ENCODE measurements at places on chromosomes 2 and 18.

DNA sequence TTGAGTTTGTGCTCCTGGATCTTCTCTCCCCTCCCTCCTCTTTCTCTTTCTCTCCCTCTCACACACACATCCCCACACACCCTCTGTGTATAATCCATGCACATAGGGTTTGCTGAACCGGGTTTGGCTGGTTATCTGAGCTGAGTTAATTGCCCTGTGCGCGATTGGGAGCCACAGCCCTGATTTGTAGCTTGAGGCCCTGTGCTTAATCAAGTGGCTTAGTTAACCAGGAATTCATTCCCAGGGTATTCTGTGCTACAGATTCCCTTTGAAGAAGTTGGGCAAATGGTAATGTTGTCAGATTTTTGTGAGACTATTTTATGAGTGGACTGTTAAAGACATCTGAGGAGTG lies 6.2 kb downstream of the PARD3B start:
- DNase-seq = no peak

GRCh38 chr2:12094134-12094533 lies 347.7 kb downstream of the LPIN1 start:
- no peak for DNase-seq

DNA sequence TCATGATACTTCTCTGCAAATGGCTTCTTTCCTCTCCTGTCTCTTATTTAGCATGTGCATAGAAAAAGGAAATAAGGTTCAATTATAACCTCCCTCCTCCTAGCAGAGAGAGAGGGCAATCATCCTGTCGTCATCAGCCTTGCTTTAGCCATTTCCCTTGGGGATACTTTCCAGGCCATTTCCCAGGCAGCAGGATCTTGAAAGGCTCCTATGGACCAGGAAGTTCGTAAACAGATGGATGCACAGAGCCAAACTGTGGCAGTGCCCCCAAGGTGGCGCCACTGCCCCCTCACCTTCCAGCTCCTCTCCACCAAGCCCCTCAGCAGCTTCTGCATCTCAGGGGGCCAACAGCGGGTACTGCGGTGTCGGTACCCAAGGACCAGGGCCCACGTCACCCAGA lies 157.4 kb downstream of the DTNA start:
- no peak for DNase-seq

DNA sequence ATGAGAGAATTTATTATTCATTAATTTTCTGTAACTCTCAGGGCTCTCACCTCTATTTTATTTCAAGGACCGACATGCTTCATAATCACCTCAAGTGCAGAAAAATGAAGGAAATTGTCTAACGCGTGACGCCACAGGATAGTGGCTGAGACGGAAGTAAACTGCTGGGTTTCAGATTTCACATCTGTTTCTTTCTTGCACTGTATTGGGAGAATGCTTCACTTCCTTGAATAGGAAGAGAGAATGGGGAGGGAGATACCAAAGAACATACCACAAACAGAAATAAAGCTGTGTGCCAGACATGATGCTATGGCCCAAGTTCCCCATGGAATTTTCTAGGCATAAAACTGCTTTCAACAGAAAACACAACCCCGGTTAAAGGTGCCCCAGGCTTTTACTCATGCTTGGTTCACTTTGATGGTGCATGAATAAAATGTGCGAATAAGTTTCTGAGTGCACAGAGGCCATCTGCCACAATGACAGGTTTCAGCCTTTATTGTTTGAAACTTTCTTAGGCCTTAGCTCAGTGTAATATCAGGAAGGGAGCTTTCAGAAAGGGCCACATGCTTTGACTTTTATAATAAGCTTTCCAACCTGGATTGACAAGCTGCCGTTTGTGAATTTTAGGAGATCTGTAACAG lies 1116.4 kb downstream of the SOCS6 start:
- DNase-seq = no peak

DNA sequence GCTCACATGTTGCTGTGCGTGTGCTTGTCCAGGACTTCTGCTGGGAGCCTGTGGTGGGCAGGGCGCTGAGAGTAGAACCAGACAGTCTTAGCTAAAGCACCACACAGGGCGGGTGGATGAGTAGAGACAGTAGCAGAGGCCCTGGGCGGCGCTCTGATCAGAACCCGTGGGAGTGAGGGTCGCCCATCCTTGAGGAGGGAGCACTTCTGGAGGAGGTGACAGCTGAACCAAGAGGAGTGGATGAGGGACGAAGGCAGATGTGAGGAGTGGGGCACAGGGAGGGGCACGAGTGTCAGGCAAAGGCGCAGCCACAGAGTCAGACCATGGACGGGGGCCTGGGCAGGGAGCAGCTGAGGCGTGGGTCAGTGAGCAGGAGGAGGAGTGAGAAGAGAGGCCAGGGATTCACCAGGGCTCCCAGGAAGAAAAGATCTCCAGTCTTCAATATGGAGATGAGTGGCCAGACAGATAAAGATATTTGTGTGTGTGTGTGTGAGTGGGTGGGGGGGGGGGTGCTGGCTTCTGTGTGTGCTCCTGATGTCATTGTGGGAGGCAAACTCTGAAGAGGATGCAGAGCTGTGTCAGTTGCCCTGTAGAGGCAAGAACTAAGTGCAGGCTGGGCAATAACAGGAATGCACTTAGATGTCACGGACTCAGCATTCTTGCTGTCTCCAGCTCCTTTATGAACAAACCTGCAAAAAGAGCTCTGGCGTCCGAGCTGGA lies 79.6 kb downstream of the TPO start:
- DNase-seq = peak; percentile 39

GRCh38 chr2:161077367-161078210 lies 82.6 kb upstream of the TANK start:
- no peak for DNase-seq

- no peak for DNase-seq
These were observed 8.8 kb upstream of the ADI1 start for GRCh38 chr2:3527886-3528785.

DNA sequence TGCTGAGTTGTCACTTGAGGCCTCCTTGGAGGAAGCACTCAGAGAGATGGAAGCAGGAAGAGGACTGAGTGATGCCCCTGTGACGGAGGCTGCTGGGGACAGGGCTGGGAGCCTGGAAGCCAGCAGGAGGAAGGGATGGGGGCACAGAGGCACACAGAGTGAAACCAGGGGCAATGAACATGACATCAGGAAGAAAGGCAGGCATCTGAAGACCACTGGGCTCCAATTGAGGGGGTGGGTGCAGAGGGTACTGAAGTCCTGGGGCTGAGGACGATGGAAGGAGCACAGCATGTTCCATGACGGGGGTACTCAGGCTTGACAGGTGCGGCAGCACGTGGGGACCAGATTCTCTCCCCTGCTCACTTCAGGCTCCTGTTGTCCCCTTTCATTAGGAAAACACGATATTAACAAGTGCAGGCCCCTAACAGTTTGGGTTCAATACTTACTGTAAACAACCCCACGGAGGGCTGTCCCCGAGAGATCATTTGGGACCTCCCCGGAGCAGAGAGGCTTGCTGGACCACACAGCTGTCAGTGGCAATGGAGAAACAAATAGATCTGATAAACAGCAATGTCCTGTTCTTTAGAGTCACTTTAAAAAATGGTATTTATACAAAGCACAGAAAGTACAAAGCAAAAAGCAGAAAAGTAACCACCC lies 8.7 kb downstream of the INPP5D start:
- peak; percentile 48 for DNase-seq

DNA sequence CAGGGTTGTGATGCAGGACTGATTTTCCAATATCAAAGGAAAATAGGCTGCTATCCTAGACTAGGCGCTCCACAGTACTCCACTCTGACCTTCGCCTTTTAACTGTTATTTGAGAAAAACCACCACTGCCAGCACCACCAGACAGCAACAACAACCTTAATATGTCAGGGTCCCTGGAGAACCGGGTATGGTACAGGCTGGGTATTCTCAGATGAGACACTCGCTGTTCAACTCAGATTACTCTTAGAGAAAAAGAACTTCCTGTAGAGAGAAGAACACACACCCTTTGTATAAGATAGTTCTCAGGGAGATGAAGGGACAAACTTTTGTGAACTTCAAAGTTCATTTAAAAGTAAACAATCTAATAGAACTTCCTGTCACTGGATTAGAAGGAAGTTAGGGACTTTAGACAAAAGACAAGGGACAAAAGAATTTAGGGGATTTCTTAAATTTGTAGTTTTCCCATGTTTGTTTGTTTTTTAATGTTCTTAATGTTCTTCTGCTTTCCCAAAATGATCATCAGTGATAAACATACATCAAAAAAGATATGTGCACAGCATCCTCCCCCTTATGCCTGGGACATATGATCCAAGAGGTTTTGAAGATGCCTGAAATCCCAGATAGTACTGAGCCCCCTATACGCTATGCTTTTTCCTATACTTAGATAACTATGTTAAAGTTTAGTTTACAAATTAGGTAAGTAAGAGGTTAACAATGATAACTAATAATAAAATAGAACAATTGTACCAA lies 41.3 kb upstream of the PPP1R1C start:
- DNase-seq = no peak

GRCh38 chr2:20523073-20523798 lies 76.4 kb downstream of the RHOB start:
- no peak for DNase-seq

- DNase-seq = no peak
These were observed at the start of gene SRD5A2 for GRCh38 chr2:31580321-31581117. TSS of gene SRD5A2 (minus strand) at chr2:31580938. CDS start at chr2:31580900, 38 bp downstream.

GRCh38 chr2:218371983-218372350 lies 10.1 kb upstream of the SLC11A1 start:
- DNase-seq = no peak

DNA sequence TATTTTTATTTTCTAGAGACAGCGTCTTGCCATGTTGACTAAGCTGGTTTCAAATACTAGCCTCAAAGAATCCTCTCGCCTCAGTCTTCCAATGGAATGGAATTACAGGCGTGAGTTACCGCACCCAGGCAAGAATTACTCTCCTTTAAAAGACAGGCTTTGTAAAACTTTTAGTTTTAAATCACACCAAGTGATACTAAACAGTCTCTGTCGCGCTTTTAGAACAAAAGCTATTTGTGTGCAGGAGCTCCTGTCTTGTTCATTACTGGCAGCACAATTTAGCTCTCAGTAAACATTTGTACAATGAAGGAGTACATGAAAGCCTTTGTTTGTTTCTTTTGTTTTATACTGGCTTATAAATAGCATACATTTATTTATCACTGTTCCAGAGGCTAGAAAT lies 1719.2 kb upstream of the PIK3C3 start:
- no peak for DNase-seq

DNA sequence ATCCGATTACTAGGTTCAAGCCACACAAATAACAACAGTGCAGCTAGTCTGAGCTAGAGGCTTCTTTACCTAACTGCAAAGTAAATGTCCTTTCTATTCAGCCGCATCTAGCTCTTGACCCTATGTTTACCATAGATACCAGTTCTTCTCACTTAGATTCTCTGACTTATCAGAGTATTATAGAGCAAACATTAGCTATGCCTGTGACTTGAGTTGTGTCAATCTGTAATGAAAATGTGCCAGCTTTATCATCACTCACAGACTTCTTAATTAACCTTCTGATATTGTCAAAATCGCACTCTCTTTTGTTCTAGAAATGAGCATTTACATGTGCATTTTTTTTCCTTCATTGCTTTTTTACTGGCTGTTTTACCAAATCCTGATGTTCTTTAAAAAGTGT lies 79.9 kb downstream of the BCL11A start:
- no peak for DNase-seq

- DNase-seq = no peak
These were observed 150.6 kb downstream of the PRPF40A start for GRCh38 chr2:152566728-152567069.

DNA sequence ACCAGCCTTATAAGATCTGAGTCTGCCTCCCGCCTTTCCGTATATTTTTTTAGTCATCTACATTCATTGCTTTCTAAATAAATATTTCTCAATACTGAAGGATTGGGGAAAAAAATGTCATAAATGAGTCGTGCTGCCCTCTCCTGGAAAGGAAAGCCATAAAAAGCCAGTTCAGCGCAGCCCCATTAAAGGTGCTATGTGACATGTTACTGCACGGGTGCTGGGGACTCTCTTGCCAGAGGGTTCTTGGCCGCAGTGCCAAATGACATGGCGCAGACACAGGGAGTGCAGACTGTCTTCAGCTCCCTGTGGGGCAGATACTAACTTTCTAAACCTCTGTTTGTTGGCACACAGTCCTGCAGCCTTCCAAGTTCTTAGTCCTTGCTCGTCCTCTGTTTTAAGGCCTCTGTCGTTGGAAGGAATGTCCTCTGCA lies 53.7 kb upstream of the MAP3K20 start:
- DNase-seq = no peak

DNA sequence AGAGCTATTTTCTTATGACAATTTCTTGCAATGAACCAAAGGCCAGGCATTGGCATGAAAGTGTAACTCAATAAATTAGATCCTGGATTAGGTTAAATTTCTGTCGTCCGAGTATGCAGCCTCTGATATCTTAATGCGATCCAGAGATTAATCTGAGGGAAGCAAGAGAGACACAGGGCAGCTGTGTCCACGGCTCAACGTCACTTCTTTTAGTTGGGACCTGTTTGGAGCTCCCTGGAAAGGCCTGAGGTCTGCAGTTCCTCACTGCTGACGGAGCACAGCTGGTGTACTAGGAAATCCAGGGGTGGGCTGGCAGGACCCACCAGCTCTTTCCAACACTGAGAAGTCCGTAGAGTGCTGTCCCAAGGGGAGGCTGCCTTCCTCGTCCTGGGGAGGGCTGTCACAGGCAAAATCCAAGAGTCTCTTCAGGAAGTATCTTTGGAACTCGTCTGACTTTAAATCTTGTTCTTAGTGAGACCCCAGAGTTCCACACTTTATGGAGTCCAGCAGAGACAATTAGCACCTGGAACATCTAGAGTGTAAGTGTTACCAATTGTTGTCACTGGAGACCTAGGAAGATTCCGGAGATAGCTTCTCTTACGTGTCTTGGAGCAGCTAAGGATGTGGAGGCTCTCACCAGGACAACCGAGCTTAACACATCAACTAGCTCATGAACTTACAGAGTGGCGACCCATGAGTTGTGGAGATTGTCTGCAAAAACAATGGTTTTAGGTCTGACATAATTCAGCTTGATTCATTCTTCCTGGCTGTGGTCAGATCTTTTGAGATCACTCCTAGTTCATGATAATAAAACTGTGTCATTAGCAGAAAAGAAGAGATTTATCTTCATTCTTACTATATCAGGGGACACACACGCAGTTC lies 173.7 kb downstream of the ACKR3 start:
- DNase-seq = no peak

DNA sequence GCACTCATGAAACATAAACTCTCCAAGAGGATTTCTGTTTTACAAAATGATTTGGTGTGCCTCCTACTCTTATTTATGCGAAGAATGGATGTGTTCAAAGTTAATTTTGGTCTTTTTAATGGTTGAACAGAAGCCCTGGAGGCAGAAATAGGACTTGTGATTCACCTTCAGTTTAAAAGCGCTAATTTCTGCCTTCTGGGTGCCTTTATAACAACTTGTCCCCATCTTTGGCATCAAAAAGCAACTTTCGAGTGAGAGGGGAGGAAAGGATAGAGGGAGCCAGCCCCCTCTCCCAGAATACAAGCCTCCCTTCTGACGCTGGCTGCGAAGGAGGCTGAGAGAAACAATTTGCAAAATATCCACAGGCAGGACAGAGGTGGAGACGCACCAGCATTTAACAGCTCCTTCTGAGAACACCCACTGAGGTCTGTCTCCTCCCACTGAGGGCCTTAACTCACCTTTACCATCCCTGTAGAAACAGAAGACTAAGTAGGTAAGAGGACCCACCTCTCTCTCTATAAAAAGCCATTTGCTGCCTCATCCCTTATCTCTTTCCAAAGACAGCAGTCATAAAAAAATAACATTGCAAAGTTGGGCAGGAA lies 24.3 kb upstream of the BCL11A start:
- DNase-seq = no peak

GRCh38 chr2:239129147-239129920 lies 271.5 kb downstream of the HDAC4 start:
- DNase-seq = no peak

- no peak for DNase-seq
These were observed 34.1 kb downstream of the POLI start for GRCh38 chr18:54303408-54303807.

Data from upper lobe of right lung (tissue), 1 donor.